ENCODE measurements at places on chromosomes 3 and 15.

- DNase-seq = peak; percentile 23
Measured at GRCh38 chr3:149777414-149778214, 14.7 kb downstream of the ANKUB1 start.

DNA sequence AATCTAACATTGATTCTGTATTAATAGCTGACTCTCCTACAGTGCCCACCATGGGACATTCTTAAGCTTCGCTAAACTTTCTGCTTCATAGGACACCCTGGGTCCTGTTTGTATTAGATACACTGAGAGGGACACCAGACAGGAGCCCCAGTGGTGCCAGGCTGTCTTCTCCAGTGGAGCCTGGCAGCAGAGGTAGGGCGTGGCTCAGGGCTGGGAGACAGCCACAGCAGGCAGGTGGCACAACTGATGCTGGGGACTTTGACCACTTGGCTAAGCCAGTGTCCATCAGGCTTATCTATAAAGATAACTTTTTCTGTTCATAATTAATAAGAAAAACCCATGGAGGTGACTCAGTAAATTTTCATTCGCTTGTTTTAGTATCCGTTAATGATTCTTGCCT is 21.8 kb downstream of the NIPA1 start:
- DNase-seq = no peak

DNA sequence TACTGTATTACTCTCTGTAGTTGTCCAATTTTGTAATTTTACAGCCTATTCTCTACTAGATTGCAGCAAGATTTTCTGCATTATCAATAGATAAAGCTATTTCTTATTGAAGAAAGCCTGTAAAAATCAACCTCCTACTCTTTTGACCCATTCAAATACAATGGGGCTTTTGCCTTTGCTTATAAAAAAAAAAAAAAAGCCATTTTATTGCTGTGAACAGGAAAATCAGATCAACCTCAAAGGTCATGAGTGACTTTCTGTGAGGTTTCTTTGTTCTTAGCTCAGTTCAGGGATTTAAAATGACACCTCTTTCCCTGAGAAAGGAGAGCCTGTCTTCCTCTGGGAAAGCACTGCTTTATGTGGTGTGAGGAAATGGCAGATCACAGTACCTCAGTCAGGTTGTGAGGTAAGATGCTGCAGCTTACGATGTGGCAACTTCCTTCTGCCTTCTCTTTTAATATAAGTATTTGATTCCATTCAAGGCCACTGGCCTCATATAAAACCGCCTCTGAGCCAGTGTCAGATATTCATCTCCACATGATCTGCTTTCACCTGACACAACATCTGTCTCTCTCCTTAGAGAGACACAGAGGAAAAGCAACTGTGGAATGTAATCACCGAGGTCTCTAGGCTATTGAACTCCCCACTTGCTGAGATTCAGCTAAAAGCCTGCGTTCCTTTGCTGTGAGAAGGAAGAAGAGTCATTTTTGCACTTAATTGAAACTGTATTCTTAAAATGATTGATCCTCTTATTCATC is 161.5 kb upstream of the MB21D2 start:
- no peak for DNase-seq

- no peak for DNase-seq
Measured at GRCh38 chr3:189690237-189690636, 59.0 kb downstream of the TP63 start.

DNA sequence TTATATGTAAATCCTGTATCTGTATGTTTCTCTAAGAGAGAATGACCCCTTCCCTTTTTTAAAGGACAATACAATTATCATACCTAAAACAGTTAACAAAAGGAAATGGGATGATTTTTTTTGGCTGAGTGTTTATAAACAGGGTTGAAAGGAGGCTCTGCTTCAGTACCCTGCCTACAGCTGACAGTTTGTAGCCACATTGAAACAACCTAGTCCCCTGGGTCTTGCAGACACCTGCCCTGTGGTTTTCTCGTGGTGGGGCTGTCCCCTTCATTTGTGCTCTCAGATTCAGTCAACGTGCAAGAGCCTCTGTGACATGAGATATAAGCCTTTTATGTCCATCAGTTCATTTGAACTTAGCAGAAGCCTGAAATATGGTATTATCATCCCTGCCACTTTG is 2.3 kb upstream of the HMCES start:
- no peak for DNase-seq

DNA sequence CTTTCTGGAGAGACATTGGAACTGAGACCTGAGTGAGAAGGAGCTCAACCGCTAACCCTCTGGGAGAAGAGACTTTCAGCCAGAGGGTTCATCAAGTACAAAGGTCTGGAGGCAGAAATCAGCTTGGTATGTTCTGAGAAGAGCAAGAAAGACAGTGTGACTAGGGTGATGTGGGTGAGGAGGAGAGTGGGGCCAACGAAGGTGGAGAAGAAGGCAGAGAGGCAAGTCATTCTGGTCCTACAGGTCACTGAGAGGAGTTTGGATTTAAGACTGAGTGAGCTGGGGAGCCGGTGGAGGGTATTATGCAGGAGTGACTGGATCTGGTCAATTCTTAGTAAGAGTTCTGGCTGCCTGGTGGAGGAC is 12.2 kb downstream of the XIRP1 start:
- DNase-seq = no peak

DNA sequence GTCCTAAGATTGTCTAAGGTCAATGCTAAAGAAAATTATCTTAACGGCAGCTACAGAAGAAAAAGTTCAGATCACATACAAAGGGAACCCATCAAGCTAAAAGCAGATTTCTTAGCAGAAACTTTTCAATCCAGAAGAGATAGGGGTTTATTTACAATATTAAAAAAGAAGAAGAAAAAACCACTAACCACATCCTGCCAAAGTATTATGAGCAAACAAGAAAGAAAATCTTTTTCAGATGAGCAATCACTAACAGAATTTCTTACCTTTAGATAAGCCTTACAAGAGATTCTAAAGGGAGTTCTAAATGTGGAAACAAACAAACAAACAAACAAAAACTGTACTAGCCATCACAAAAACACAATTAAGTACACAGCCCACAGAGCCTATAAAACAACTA is 1015.8 kb upstream of the EPHA6 start:
- no peak for DNase-seq

DNA sequence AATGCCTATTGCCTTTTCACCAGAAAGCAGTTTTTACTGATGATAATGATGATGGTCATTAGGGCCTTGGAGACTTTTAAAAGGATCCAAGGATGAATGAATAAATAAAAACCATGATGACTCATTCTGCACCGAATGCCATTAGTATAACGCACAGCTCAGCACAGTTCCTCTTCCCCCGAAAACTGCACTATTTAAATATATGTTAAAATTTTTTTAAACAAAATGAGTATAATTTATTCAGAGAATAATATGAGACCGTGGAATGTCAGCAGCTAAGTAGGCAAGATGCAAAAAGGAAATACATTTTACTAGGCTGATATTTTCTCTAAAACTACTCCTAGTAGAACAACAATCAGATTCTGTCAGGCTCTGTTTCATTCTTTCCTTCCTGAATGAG is 83.4 kb upstream of the NANOGP8 start:
- DNase-seq = peak; percentile 90

DNA sequence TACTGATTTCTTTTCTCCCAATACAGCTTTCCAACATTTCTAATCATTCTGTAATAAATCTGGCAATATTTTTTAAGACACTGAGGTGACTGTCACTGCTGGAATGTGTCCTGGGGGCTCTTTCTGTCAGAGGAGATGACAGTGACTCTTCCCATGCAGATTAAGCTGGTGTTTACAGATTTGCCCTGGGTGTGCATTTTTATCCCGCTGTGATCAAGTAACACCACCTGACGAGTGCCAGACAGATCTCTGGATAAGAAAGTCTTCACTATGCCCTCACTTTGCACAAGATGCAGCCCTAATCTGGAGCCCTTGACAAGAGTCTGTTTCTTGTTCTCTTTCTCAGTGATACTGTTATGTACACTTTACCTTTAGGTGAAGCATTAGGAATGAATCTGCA is 477.7 kb downstream of the ZIC1 start:
- no peak for DNase-seq
